ENCODE measurements at places on chromosomes 5 and 9.
A peak's percentile ranks its signal among the peaks of the same experiment; 100 is the strongest.

DNA sequence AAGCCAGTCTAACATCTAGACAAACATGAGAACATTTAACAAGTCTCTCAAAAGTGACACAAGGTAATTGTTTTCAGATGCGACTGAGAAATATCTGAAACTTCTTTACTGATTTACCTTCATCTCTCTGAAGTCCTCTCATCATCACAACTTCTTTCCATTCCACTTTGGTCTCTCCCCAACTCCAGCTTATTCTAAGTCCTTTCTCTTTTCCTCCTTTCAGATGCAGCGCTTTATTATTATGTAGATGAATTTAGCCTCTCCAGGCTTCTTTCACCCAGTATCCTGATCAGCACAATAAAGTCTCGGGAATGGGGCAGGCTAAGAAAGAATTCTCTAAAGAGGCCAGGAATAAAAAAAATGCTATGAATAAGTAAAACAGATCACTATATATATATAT lies 128.0 kb downstream of the KCTD16 start:
- DNase-seq = no peak

DNA sequence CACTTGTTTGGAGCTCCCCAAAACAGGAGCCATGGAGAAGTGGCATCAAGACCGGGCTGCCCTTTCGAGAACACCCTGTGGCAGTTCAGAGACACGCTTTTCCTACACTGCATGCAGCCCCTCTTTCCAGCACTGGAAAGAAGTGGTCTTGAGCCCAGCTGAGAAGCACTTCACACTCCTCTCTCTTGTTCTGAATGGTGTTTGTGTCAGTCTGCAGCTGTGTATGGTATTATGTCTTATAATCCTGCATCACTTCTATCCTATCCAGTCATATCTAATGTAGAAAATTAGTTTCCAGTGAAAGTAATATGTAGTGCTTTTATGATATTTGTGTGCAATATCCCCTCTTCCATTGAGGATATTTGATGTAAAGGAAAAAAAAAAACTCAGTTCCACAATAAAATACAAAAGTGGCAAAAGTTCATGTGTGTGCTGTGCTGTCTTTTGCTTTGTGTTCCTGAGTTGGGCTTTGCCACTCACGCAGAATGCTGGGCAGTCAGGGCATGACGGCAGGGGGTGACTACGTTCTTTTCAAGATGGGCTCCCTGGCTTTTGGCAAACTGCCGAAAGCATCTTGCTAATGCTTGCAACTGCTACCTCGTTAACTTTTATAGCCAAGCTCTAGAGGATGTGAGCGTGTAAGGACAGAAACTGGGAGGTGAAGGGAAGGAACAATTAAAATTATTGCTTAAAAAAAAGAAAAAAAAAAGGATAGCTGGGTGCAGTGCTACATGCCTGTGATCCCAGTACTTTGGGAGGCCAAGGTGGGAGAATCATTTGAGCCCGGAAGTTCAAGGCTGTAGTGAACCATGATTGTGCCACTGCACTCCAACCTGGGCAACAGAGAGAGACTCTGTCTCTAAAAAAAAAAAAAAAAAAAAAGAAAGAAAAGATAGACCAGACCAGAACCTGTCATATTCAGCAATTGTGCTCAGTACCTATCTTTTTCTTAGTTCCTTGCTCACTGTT lies 102.2 kb downstream of the MAP1B start:
- DNase-seq = peak; percentile 86

DNA sequence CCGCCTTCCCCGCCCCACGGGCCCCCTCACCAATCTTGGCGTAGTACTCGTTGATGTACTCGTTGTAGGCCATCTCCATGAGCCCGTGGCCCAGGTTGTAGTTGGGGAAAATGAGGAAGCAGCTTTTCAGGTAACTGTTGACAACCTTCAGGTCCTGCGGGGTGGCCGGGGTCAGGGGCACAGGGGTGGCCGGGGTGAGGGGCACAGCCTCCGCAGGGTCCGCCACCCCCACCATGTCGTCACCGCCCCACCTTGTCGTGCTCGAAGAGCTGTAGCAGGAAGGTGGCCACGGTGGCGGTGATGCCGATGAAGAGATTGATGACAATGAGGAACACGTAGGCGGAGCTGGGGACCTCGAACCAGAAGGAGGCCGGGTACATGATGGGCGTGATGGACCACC lies 14.8 kb upstream of the CLIC3 start:
- no peak for DNase-seq

DNA sequence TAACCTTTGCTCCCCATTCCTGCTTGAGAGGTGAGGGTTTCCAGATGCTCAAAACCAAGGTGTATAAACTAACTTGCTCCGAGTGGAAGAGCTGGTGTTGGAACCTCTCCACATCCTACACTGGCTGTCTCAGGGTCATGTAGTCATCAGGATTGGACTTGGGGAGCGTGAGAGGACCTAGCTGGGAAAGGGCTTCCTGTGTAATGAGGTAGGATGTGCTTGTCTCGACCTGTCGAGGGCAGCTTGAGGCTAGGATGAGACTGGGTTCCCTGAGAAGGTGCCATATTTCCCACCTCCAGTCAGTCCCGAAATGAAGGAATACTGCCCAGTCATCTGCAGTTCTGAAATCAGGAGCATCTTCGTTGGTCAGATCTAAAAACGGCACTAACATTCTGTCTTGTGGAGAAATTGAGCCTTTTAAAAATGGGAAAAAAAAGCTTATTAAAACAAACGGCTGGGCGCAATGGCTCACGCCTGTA lies 1.3 kb downstream of the CCNI2 start:
- DNase-seq = no peak

DNA sequence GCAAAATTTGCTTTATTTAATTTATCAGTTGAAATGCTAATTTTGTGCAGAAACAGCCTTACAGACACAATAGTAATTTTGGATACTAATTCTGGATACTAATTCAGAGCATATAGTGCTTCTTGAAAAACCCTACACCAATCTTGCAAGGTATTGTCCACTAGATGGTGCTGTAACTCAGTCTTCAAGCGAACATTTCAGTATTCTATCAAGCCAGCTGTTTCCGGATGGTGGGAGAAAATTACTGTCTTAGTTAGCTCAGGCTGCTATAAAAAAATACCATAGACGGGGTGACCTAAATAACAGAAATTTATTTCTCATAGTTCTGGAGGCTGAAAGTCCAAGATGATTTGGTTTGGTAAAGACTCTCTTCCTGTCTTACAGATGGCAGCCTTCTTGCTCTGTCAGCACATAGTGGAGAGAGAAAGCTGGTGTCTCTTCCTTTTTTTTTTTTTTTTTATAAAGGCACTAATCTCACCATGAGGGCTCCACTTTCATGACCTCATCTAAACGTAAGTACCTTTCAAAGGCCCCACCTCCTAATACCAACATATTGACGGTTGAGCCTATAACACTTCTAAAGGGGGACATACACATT lies 1306.5 kb upstream of the CDH9 start:
- DNase-seq = peak; percentile 26

DNA sequence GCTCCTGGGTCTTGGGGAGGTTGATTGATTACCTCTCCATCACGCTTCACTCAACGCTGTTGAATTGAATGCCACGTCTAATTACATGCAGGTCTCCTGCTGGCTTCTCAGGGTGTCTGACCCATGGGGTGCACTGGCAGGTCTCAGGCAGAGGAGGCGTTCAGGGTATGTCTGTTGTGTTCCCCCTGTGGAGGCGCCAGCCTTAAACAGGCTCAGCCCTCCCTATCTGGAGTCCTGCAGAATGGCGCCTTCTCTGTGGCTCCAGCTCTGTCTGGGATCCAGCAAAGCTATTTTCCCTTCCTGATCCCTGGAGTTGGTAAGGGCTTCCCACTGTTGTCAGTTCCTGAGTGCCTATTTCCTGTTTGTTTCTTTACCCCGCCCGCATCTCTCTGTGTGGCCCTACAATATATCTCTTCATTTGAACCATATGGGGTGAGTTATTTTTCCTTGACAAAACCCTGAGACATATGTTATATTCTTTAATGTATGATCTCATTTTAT lies 150.0 kb downstream of the NTRK2 start:
- no peak for DNase-seq

DNA sequence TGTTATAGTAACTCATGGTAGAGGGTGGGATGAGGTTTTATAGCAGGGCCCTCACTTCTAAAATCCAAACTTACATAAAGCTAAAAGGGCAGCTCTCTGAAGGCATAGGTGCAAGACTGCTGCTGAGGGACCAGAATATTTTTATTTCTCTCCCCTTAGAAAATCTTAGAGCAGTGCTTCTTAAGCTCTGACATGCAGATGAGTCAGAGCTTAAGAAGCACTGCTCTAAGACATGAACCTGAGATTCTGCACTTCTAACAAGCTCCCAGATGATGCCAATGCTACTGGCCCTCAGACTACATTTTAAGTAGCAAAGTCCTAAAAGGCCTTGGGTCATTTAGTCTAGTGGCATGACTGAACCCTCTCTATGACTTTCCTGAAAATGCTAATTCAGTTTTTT lies 97.6 kb upstream of the SPRY4 start:
- no peak for DNase-seq

DNA sequence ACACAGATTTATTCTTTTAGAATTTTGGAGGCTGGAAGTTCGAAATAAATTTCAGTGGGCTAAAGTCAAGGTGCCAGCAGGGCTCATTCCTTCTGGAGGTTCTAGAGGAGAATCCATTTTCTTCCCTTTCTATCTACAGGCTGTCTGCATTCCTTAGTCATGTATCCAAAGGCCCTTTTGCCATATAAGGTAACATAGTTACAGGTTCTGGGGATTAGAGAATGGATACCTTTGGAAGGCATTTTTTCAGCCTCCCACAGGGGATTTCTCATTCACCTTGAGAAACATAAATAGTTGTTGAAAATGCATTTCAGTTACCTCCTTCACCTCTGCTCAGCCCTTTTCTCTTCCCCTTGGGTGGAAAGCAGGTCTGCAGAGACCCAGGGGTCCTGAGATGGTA lies 280.0 kb upstream of the MAP3K1 start:
- DNase-seq = no peak

- no peak for DNase-seq
Observed at GRCh38 chr9:83154087-83154736, 91.3 kb upstream of the RASEF start.

GRCh38 chr5:177220576-177220975 lies 82.9 kb downstream of the RAB24 start:
- DNase-seq = no peak

GRCh38 chr5:127235136-127235535 lies 55.5 kb upstream of the MEGF10 start:
- DNase-seq = no peak

DNA sequence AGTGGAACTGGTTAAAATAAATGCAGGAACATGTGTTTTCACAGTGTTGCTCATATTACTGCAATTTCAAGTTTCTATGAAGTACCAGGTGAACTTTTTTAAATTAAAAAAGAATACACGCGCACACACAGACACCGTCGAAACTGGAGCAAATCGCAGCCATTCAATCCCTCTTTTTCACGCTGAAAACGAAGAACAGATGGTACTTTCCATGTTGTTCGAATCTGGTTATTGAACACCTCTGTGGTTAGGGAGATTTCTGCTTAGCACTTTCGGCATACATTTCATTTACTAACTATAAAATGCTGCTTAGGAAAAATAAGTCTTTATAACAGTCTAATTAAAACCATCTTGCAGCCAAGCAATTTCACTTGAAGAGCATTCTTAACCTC lies 6.8 kb downstream of the ZNF608 start:
- peak; percentile 49 for DNase-seq

DNA sequence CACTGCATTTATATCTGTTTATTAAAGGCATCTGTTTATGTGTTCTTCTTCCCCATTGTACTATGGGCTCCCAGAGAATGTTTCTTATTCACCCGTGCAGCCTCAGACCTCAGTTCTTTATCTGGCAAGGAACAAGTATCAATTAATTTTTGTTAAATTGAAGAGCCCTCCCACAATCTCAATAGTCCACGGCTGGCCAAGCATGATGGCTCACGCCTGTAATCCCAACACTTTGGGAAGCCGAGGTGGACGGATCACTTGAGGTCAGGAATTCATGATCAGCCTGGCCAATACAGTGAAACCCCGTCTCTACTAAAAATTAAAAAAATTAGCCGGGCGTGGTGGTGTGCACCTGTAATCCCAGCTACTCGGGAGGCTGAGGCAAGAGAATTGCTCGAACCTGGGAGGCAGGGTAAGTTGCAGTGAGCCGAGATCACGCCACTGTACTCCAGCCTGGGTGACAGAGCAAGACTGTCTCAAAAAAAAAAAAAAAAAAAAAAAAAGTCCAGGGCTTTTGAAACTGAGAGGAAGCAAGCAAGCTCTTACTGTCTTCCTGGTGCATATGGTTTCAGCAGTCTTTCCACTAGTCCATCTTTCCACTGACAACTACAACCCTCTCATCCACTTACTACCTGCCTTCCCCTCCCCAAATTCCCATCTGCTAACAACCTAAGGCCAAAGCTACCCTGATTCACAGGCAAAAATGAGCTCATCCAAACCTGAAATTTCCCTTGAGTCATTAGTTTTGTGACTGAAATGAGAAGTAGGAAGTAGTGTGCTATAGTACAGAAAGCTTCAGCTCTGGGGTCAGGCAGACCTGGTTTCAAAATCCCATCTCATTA lies 2.3 kb upstream of the HK3 start:
- no peak for DNase-seq

GRCh38 chr5:27652505-27652904 lies 614.1 kb upstream of the CDH9 start:
- DNase-seq = no peak

GRCh38 chr5:51495672-51496071 lies 112.4 kb downstream of the ISL1 start:
- DNase-seq = no peak

DNA sequence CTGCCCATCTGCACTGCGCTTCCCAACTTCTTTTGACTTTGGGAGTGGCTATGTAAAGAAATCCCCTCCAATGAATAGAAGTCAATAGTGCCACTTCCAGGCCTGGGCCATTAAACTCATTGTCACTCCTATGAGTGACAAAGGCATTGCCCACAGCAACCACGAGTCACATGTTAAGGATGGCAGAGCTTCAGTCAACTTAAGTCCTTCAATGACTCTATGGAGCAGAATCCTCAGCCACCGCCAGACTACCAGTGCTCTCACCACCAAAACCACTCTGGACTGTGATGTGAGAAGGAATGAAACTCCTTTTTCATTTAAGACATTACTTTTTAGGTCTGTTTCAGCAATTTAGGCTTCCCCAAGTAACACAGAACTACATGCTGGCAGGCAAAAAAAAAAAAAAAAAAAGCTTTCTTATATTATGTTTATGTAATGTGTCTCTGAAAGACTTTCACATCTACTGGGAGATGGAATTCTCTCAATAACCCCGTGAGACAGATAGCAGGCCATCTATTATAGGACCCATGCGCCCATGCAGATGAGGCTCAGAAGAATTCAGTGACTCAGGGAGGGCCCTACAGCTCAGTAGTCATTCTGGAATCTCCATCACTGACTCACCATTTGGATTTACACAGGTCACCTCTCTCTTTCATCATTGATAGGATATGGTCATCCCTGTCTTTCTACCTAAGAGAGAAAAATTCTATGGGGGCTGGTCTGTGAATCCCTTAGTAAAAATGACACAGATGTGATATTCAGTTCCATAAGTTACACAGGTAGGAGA lies 180.5 kb downstream of the CEMIP2 start:
- no peak for DNase-seq
